ENCODE measurements at places on chromosomes 1 and 21. TPM values are rescaled to one million over a fixed set of nuclear protein-coding genes. Genes with fewer than 3 reads are reported as not detected.

Gene SPATA21
- total RNA-seq, result not detected

Gene KPRP
- not detected for total RNA-seq

- DNase-seq, result peak; percentile 82
These were observed at the start of gene SMYD2 for GRCh38 chr1:214281021-214281719. Gene SMYD2, plus strand, starts transcription at chr1:214281159. Its CDS starts 96 bp downstream, at chr1:214281255.

DNA sequence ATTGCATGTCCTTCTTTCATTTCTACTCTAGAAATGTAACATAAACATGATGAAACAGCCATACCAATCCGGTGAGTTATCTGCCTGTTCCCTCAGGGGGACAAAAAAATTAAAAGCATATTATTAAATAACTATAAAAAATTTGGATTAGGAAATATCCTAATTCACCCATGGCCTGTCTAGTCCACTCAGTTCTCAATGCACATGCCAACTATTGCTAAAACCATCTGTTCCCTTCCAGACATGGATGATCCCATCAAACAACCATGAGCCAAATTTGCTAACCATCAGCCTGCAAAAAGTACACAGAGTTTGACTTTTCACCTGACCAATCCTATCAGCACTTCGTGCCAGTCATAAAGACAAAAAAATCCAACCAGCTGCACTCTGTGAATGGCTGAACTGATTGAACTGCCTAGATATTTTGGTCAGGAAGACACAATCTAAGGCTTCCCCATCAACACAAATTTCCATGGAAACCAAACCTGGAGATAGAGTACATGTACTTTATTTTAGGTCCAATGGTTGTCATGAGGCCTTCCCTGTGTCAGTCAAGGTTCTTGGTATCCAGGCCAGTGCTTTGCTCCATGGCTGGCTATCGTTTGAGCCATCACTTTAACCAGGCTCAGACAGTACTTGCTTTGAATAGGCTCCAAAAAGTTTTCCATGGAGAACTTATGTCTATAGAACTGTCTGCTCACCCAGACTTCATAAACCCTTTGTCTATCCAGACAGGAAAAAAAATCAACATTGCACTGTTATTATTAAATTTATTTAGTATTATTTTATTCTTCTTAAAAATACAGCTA, 570.8 kb downstream of the LTN1 start:
- DNase-seq, result no peak

DNA sequence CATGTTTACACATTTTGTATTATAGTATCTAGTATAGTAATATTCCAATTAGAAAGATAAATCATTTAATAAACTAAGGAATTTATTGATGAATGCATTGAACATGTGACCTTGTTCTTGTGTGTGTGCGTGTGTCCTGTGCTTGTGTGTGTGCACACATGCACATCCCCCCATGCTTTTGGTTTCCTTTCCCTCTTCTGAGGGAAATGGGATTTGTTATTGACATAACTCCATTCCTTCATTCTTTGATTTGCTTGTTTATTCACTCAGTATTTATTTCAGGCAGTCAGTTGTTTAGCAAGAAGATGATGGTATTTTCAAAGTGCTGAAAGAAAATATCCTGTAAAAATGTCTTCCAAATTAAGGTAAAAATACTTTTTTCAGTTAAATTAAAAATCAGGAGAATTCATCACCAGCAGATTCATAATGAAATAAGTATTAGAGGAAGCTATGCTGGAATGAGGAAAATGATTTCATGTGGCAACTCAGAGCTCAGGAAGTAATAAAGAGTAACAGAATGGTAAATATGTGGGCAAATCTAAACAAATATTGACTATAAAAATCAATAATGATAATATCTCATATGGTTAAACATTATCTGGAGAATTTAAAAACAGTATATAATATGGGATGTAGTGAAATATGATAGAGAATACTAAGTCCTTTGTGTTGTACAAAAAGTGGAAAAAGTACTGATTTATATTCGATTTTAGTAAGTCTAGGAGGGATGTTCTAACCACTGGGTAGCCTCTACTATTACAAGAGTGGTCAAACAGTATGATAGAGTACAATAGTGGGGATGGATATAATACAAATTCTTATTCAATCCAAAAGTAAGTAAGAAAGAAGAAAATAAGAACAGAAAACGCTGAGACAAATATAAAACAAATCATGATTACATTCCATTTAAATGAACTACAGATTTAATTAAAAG, 35.2 kb upstream of the SIPA1L2 start:
- DNase-seq, result no peak

DNA sequence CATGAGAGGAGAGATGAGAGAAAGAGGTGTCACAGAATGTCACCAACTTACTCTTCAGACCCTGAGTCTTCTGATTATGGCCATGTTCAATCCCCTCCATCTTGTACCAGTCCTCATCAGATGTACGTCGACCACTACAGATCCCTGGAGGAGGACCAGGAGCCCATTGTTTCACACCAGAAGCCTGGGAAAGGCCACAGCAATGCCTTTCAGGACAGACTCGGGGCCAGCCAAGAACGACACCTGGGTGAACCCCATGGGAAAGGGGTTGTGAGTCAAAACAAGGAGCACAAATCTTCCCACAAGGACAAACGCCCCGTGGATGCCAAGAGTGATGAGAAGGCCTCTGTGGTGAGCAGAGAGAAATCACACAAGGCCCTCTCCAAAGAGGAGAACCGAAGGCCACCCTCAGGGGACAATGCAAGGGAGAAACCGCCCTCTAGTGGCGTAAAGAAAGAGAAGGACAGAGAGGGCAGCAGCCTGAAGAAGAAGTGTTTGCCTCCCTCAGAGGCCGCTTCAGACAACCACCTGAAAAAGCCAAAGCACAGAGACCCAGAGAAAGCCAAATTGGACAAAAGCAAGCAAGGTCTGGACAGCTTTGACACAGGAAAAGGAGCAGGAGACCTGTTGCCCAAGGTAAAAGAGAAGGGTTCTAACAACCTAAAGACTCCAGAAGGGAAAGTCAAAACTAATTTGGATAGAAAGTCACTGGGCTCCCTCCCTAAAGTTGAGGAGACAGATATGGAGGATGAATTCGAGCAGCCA, 8.0 kb downstream of the ELOA start:
- DNase-seq, result no peak

- DNase-seq, result no peak
These were observed 170.0 kb downstream of the FCRL5 start for GRCh38 chr1:157382351-157382750.

- no peak for DNase-seq
These were observed 111.9 kb downstream of the OMA1 start for GRCh38 chr1:58434607-58435006.

GRCh38 chr1:60436186-60436585, 362.6 kb upstream of the C1orf87 start:
- DNase-seq, result no peak

DNA sequence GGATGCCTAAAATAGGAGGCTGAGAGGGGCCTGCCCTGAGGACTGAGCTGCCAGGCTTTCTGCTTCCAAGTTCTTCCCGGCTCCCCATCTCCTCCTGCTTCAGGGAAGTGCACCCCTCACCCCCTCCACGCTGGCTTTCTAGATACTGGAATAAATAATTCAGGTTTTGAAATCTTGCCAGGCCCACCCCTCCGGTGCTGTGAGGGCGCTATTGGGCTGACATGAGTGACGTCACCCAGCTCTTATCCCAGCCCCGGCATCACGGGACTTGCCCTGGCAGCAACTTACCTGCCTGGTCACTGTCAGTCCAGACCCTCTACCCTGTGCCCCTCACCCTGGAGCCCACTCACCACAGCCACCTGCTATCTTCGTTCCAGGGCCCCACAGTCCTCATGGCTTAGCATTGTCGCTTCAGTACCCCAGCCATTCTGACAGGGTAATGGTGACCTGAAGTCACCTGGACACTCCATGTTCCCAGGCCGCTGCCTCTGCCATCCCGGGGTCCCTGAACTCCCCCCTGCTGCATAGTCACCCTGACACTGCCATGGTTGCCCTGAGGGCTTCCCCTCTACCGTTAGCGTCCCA, 819 bp upstream of the GPR3 start:
- DNase-seq, result no peak

DNA sequence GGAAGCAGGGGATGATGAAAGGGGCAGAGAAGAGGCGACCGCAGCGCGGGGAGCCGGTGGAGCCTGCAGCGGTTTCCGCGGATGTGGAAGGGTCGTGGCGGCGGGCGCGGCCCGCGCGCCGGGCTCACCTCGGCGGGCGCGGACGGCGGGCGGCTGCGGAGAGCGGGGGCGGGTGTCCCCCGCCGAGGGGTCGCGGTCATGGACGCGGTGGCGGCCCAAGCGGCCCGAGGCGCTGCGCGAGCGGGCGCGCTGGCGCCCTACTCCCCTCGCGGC, 572 bp downstream of the LPGAT1 start:
- no peak for DNase-seq
